ENCODE measurements at places on chromosomes 2 and 18.

- DNase-seq = peak; percentile 36
Observed at GRCh38 chr2:219285894-219286425, 6.8 kb downstream of the DNAJB2 start.

DNA sequence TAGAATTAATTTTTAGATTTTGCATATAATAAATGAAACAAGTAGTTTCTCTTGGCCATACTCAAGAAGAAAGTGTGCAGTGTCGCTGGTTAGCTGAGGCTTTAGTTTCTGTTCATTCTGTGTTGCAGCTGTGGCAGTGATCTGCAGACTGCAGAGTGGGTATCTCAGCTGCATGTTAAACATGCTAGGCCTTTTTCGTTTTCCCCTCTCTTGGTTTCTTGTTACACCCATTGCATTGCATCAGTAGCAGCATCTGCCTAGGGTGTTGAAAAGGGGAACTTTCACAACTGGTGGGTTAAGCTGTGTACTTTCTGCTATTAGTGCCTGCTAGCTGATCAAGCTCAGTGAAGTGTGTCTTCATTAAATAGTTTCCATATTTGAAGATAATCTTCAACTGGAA is 51.3 kb downstream of the ACSL3 start:
- no peak for DNase-seq

DNA sequence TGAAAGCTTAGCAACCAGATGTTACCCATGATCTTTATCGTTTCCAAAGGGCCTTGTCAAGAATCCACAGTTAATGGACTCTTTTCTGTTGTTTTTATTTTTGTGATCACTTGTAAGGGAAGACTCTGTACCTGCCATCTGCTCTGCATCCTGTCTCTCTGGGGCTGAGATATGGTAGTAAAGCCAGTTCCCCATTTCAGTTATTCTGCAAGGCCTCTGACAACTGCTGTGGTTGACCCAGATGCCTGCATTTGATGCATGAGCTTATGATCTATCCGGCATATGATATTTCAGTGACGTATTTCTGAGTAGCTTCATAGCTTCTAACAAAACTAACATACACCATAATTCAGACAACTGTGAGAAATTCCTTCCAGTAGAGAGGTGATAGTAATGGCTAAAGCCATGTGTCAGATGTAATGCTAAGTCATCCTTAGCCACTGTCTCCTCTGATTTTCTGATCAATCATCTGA is 105.1 kb downstream of the TPO start:
- peak; percentile 47 for DNase-seq

- no peak for DNase-seq
Observed at GRCh38 chr2:218229239-218229638, 12.2 kb downstream of the ARPC2 start.

DNA sequence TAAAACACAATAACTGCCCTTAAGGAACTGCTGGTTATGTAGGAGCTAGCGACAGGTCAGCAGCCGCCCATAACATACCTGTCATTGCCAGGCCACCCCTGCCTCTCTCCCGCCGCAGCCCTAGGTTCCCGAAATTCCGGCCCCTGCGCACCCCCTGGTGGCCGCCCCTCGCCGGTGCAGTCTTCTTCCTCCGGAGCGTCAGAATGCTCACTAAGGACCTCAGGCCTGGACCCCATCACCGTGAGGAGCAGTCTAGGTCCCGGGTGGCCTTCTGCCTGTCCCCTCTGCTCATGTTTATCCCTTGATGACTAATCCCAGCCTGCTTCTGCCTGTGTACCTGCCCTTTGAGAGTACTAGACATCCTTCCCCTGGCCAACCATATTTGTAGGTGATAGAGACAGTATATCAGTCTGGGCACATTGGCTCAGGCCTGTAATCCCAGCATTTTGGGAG is 115.7 kb upstream of the SLC1A4 start:
- peak; percentile 40 for DNase-seq

DNA sequence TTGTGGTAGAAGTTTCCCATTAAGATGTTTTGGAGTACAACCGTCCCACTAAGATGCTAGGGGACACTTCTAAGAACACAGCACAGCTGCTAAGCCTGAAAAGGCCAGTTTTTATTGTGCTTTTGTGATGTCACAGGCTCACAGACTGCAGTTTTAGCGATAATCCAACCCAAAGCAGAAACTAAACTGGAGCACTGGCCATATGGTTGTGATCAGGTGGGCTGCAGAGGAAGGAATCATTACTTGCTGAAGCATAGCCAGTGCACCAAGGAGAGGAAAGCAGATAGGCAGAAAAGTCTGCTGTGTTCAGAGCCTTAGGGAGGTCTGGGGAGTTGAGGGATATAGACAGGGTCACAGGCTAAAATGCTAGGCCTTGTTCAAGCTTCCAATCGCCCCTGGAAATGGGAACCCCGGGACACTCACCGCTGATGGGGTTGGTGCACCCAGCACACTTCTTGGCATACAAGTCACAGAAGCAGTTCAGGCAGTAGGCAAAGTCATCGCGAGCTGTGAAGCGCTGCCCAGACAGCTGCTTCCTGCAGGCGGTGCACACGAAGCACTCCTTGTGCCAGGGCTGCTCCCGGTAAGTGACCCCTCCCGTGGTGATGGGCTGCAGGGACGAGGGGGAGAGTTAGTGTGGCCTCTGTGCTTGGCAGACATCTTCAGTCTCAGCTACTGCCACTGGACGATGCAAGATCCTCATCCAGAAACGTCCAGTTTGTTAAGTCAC is 25.7 kb downstream of the C2orf49 start:
- no peak for DNase-seq

GRCh38 chr2:201401815-201402214 is 44.7 kb upstream of the FLACC1 start:
- DNase-seq = no peak

DNA sequence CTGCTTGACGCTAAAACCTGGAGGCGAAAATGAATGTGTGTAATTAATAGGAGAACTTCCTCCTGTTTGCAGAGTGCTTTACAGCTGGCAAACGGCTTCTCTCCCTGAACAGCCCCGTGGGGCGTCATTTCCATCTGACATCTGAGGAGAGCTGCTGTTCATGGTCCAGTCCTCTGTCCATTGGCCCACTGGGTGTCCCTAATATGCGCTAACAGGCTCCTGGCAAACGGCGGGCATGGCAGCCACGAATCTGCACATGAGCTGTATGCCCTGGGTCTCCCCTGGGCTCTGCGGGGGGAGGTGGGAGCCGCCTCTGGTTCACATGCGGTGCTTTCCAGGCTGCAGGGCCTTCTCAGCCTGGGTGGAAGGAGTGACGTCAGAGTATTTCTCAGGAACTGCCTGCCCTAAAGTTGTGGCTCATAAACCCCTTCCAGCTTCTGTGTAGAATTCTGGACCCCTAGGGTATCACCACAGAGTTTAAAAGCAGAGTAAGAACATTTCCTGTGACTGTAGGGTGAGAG is 73.2 kb downstream of the LRRFIP1 start:
- no peak for DNase-seq
